ENCODE measurements at places on chromosomes 6 and 20. TPM values are rescaled to one million over a fixed set of nuclear protein-coding genes. Genes with fewer than 3 reads are reported as not detected.

Gene GJA10
- not detected for total RNA-seq

Gene CCDC167
- total RNA-seq = 57.6 TPM

Gene CCN6
- 3.0 TPM for total RNA-seq

Gene MAS1
- total RNA-seq = not detected

DNA sequence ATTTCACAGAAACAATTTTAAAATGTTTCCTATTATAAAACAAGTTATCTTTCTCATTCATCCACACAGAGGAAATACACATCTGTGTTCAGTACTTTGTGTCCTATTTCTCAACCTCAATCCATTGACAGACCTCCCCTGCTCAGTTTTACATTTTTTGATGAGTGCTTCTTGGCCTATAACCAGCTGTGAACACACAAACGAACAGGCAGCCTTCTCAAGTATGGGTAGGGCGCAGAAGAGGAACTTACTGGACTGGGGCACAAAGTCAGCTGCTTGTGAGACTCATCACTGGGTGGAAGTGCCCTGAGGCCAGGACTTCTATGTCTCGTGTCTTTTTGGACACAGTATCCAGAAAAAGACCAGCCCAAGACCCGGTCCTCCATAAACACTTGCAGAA is 2.8 kb downstream of the RPS6KA2 start:
- no peak for DNase-seq

DNA sequence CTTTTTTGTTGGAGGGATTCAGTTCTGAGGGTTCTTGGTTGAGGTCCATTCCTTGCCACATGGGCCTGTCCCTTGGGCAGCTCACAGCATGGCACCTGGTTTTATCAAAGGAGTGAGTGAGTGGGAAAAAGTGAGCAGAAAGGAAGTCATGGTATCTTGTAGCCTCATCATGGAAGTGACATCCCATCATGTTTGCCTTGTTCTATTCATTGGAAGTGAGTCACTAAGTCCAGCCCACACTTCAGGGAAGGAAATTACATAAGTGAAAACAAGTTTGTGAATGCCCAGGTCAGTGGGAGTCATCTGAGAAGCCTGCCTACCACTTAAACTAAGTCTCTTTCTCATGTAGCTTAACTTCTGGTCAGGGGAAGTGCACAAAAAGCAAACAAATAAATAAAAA is 32.8 kb upstream of the ZNFX1 start:
- no peak for DNase-seq
